ENCODE measurements at places on chromosomes 12 and 14.

GRCh38 chr12:47370421-47370820 lies 290.7 kb upstream of the AMIGO2 start:
- DNase-seq = no peak

GRCh38 chr14:86015511-86015910 lies 485.6 kb downstream of the FLRT2 start:
- DNase-seq = no peak

DNA sequence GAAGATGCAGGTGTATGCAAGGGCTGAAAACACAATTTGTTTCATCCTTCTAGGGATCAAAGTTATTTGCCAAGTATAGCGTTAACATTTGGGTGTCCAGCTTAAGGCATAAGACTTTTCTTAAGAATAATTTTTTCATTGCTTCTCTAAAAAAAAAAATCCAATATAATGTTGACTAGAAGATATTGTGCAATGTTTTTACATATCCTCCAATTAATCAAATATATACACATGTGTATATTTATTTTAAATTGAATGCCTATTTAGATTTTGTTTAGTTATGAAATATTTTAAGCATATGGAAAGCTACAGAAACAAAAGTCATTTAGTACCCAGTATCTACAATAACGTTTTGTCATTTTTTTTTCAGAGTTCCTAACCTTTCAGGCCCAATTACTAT lies 28.5 kb upstream of the KRR1 start:
- DNase-seq = no peak

GRCh38 chr14:69268223-69268622 lies 8.3 kb downstream of the GALNT16 start:
- no peak for DNase-seq

DNA sequence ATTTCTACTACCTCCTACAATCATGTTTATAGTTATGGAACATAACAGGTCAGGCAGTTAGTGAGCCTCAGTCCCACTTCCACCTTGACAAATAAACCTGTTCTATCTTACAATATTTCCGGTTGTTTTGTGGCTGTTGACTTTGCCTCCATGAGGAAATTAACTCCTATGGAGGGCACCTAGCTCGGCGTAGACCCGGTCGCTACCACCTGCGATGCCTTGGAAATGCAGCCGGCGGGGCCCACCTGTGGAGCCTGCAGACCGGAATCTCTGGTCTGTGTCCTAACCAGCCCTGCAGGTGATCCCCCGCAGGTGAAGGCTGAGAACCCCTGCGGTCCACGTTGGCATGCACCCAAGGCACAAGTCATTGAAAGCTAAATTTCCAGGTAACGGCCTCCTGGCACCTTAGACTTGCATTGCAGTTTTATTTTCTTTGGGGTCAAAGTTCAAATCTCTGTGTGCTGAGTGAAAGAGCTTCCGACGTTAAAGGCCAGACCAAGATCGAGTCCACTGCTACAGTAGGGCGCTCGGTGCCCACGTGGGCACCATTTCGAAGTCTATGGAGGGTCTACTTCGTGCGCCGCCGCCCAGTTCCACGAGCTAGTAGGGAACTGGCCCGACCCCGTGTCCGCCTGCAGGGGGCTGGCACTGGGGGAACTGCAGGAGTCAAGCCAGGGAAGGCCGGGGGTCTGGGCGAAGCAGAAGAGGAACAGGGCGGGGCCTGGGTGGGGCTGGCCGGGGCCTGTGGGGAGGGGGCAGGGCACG lies 782 bp upstream of the PIWIL1 start:
- DNase-seq = no peak

- no peak for DNase-seq
These were observed 161.7 kb upstream of the RTL1 start for GRCh38 chr14:101065246-101065645.
